ENCODE measurements at places on chromosomes 1 and 21. TPM values are rescaled to one million over a fixed set of nuclear protein-coding genes. Genes with fewer than 3 reads are reported as not detected.

CYP4X1 gene
- total RNA-seq: 2.1 TPM

KCNT2 gene
- total RNA-seq: 4.7 TPM

DNASE2B gene
- total RNA-seq: not detected

OR2L8 gene
- not detected for total RNA-seq

NGF gene
- total RNA-seq: 7.2 TPM

RHOC gene
- total RNA-seq: 336 TPM

MTMR11 gene
- 14.8 TPM for total RNA-seq

KCNJ6 gene
- total RNA-seq: 0.78 TPM

IL23R gene
- not detected for total RNA-seq

GSTM5 gene
- total RNA-seq: 9.1 TPM

PTPRU gene
- total RNA-seq: 12.5 TPM

All from articular chondrocyte of knee joint (primary cell).